Foreskin keratinocyte (primary cell): ENCODE measurements at places on chromosomes 3 and 15. TPM values are rescaled to one million over a fixed set of nuclear protein-coding genes. Genes with fewer than 3 reads are reported as not detected.

Gene EEFSEC
- 16.8 and 17.6 TPM in 2 replicates for polyA plus RNA-seq

Gene CCR3
- not detected in 2 replicates for polyA plus RNA-seq

Gene CCDC39
- not detected in 2 replicates for polyA plus RNA-seq

Gene ACKR2
- 0.04 and 0.11 TPM in 2 replicates for polyA plus RNA-seq

DNA sequence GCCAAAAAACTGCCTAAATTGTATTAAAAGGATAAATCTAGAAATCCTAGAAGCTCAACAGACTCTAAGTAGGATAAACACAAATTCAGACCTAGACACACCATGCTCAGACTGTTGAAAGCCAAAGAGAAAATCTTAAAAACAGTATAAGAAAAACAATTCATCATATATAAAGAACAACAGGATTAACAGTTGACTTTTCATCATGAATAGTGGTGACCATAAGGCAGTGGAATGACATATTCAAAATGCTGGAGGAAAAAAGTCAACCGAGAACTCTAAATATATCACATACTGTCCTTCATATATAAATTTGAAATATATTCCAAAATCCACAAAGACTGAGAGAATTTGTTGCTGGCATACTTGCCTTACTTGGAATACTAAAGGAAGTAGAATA, 77.3 kb downstream of the CEP152 start:
- no peak for DNase-seq

DNA sequence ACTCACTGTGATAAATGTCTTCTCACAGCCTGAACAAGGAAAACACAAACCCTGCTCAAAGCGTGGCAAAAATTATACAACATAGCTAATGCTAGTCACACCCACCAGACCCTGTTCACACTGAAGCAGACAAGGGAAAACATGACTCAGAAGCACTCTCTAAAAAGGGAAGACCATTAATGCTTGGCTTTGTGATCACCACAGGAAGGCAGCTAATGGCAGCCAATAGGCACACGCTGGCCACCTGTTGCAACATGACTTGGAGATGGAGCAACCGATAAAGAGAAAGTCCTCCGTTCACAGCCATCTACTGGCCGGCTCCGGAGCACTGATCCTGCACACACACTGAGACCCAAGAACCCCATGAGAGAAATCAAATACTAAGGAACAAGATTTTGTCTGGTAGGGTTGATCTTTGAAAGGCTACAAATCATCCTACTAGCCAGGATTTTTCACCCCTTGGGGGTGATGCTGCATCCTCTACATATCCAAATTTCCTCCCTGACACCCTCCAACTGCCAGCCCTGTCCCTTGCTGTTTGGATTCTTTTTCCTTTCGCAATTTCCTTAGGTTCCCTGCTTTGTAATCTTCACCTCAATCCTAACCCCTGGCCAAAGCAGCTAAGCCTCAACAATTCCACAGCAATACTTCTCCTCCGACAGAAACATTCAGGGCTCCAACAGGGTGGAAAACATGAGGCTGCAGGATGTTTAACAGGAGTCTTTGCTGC, 3.2 kb downstream of the ZXDC start:
- peak; percentile 86 for DNase-seq

GRCh38 chr3:46479021-46479420, 14.3 kb upstream of the LTF start:
- no peak for DNase-seq

DNA sequence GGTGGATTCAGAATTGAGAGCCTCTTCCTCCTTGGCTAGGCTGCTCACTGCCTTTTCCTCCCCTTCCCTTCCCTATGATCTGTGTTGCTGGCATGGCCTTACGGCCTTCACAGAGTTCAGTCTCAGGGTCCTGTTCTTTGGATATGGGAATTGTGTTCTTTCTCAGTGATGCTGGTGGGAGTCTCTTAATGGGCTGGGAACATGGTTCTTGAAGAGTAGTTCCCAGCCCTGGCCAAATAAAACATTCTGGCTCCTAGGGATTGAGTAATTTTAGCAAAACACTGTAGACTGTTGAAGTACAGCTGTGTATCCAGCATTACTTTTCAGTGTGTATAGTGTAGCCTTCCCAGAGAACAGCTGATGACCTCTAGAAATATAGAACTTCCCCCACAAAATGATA, 22.6 kb upstream of the FILIP1L start:
- DNase-seq: no peak

DNA sequence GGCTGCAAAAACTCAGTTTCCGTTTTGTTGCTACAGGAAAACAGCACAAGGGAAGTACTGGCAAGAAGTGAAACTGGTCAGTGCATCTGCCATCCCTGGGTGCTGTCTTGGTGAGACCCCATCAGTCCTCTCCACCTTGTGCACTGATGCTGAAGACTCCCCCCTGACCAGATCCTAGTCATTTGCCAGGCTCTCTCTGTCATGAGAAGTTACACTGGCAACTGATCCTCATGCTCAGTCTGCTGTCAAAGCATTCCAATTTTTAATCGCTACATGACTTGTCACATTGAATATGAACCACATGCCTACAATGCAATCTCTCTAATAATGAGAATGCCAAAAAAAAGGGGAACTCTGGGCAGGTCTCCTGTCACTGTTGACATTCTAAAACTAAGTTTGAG, 296.5 kb downstream of the ZIC1 start:
- DNase-seq: no peak

DNA sequence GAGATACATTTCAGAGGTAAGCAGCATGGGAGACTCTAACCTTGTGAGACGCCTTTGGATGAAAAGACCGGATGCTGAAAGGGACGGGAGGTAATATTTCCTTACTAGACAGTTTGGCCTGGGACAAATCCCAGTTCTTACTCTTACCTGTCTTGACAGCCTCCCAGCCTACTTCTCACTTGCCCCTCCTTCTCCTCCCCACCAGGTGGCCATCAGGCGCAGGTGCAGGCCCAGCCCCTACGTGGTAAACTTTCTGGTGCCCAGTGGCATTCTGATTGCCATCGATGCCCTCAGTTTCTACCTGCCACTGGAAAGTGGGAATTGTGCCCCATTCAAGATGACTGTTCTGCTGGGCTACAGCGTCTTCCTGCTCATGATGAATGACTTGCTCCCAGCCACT, 6.3 kb downstream of the HTR3D start:
- DNase-seq: no peak

GRCh38 chr3:134352031-134352671, 22.1 kb downstream of the AMOTL2 start:
- peak; percentile 80 for DNase-seq

DNA sequence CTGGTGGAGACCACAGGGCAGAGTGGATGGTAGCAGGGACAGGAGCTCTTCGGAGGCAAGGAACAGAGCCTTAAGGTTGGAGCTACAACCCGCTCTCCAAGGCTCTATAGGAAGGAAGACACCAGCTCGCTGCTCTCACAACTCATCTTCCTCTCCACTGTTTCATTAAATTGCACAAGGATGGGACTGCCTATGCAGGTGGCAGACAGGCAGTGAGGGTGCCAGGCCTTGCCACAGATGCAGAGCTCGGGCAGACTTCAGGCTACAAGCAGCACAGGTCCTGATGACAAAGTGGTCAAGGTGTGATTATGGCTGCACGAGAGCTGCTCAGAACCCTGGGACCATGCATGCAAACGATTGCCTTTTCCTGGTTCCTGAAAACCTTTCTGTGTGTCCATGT, 144.6 kb downstream of the FOXP1 start:
- no peak for DNase-seq

- peak; percentile 98 for DNase-seq
These were observed at the start of gene EHD4 for GRCh38 chr15:41972253-41973242. EHD4 (minus strand) TSS chr15:41972557; CDS start chr15:41972494, 63 bp downstream.

DNA sequence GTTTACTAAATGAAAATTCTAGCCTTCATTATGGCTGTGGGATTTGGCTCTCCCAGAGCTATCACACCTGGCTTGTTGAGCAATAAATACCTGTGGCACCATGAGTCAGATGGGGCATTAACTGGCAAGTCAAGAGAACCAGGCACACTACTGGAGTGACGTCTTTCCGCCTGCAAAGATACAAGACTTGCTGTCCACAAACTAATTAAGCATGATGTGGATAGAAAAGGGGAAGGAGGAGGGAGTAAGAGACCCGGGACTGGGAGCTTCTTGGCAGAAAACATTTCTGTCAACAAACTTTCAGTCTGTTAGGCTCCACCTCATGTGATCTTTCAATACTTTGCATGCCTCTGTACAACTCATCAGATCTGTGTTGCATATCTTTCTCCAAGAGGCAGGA, 56.5 kb downstream of the CLDN1 start:
- peak; percentile 100 for DNase-seq

GRCh38 chr15:37098468-37099318, 1.7 kb downstream of the MEIS2 start:
- no peak for DNase-seq

DNA sequence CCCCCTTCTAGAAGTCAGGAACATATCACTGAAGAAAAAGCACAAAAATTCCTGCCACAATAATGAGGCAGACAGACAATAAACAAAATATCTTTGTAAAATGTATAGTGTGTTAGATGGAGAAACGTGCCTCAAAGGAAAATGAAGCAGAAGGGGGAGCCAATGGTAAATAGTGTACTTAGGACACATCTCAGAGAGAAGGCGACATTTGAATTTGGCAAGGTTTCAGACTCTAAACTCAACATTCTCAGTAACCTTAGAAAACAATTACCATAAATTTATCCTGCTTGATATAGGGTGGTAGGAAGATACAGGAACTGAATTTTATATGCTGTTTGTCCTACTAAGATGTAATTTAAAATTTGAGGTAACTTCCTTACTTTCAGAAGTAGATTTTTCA, 52.6 kb upstream of the PTX3 start:
- DNase-seq: no peak

DNA sequence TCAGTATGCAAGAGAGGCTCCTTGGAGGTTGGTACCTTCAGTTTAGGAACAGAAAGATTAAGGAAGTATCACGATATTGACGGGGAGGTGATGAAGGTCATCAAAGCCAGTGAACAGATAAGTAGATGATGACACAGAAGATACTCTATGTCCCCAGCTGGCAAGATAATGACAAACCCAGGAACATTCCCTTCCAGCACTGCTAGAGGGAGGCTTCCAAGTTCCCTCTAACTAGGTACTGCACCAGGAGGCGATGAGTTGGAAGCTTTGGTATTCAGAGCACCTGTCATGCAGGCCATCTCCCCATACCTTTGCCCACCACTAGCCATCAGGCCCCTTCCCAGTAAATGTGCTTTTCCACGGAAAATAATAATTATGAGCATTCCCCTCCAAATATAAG, 40.8 kb downstream of the NBEAL2 start:
- DNase-seq: no peak

GRCh38 chr3:47586746-47587145, 8.1 kb upstream of the CSPG5 start:
- DNase-seq: no peak

DNA sequence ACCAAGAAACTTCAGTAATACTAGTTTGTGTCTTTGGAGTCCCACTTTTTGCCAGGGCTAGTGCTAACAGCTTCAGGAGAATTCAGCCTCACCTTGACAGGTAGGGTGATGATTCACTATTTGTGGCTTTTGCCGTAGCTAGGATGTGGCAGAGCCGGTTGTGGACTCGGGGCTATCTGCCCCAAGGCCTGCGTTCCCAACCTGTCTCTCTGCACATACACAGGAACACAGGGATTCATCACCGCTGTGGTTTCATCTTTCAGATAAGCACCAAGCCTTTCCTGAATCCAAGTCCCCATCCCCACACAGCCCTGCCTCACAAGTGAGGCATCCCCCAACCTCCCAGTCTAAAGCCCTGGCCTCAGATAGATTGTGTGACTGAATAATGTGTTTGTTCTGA, 45.2 kb upstream of the POLG start:
- peak; percentile 93 for DNase-seq

DNA sequence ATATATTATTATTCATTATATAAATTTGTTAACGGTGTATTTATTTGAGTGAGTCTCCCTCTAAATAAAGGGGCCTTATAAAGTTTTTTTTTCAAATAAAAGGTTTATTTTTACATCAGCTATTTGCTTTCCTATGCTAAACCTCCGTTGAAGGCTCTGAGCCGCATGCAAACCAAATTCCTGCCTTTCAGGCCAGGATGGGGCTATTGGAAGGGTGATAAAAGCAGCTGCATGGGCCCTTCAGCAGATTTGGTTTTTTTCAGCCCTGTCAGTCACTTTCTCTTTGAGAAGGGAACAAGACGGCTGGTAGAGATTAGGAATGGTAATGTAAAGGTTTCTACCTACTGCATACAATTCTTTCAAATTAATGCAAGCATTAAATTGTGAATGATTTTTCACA, 244.2 kb downstream of the WNT5A start:
- DNase-seq: no peak

DNA sequence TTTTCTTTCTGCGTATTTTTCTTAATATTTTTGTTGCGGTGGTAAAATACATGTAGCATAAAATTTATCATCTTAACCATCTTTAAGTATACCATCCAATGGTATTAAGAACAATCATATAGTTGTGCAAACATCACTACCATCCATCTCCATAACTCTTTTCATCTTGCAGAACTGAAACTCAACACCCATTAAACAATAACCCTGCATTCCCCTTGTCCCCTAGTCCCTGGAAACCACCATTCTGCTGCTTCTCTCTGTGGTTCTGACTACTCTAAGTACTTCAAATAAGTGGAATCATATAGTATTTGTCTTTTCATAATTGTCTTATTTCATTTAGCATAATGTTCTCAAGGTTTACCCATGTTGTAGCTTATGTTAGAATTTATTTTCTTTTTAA, 67.3 kb upstream of the EOMES start:
- DNase-seq: no peak

- no peak for DNase-seq
These were observed 182.9 kb downstream of the IL5RA start for GRCh38 chr3:2927259-2927658.

- DNase-seq: no peak
These were observed 77.5 kb upstream of the TNFAIP8L3 start for GRCh38 chr15:51172193-51172592.

DNA sequence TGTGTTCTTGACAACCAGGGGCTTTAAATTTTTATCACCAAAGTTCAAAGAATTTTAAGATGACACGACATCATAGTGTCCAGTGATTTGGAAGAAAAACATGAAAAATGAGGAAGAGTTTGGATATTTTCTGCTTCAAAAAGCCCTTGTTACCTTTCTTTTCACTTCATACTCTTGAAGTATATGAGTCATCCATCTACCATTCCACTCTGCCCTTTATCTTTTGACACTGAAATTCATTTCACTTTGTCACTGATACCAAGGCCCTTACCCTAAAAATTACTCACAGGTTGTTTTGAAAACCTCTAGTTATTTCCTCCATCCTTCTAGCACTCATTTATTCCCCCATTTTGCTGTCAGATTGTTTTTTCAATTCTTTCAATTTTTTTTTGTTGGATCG, 42.7 kb downstream of the OR5H15 start:
- no peak for DNase-seq

- DNase-seq: no peak
These were observed 2.5 kb downstream of the RBM15B start for GRCh38 chr3:51393564-51393963.
